ENCODE measurements at places on chromosomes 3 and 15. TPM values are rescaled to one million over a fixed set of nuclear protein-coding genes. Genes with fewer than 3 reads are reported as not detected.
A peak's percentile ranks its signal among the peaks of the same experiment; 100 is the strongest.

- DNase-seq: no peak
These were observed 93.1 kb upstream of the ZBED2 start for GRCh38 chr3:111688190-111688800.

DNA sequence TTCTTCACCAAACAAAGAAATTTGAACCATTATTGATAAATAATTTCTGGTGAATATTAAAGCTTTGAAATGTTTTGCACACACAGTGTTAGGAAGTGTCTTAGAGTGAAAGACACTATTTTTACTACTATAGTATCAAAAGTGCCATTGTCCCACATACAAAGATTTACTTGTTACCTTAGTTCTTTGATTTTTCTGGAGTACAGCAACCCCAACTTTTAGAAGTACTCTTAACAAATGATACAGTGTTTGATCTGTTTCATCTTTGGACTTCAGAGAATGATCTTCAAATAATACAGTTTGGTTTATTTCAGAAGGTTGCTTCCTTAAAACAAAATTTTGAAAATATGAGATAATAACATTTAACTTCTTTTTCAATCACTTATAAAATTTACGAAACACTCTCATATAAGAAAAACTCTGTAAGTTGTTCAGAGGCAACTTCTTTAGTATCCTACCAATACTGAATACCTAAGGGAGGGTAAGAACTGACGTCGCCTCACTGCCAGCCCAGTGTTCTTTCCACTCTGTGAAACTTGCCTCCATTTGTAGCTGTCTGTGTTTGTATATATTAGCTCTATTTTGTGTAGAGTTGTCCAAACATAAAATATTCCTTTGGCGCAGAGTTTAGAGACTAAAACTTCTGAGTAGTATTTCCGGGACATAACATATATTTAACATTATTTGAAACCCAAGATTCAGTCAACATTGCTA, 464.2 kb downstream of the LPP start:
- no peak for DNase-seq

DNA sequence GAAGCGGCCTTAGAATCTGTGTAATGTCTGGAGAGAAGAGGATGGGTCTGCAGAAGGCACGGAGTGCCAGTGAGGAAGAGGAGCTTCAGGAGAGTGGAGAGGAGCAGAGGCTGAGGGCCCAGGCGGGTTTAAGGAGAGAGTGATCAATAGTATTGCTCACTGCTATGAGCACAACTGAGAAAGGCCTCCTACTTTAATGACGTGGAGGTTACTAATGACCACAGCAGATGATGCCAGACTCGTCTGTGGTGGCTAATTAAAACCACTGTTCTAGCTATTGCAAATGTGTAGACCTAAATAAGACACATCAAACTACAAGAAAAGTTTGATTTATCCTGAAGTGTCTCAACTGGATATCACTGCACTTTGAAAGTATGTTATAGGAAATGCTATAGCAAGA, 33.2 kb downstream of the MTMR10 start:
- no peak for DNase-seq

- no peak for DNase-seq
These were observed 192.9 kb downstream of the ADAMTSL3 start for GRCh38 chr15:83846847-83847246.

DNA sequence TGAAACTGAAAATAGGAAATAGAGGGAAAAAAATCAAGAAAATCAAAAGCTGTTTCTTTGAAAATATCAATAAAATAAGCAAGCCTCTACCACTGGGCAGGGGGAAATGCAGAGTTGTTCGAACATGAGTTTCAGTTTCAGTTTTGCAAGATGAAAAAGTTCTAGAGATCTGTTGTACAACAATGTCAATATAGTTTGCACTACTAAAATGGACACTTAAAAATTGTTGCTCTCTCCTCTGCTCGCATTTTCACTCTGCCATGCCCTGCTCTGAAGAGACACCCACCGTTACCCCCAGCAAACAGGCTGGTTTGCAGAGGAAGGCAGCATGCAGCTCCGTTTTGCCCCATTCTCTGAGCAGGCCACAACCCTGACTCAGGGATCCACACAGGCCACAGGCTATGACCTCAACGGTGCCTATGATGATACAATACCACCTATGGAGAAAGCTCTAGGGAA, 64.5 kb downstream of the ZNF148 start:
- no peak for DNase-seq

GRCh38 chr3:121063628-121064027, 155.6 kb downstream of the STXBP5L start:
- DNase-seq: no peak

DNA sequence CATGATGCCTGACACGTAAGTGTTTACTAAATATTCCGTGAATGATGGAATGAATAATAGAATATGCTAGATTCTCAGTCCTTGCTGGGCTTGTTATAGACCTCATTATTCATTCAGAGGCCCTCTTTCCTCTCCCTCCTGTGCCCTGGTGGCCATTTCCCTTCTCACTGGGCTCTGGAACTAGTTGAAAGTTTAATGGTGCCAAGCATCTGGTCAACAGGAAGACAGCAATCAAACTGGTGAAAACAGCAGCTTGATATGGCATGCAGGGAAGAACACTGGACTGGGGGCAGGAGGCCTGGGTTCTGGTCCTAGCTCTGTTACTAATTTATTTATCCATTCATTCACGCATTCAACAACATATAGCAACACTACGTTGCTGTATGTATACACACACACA, 3.7 kb upstream of the APOD start:
- DNase-seq: no peak

DNA sequence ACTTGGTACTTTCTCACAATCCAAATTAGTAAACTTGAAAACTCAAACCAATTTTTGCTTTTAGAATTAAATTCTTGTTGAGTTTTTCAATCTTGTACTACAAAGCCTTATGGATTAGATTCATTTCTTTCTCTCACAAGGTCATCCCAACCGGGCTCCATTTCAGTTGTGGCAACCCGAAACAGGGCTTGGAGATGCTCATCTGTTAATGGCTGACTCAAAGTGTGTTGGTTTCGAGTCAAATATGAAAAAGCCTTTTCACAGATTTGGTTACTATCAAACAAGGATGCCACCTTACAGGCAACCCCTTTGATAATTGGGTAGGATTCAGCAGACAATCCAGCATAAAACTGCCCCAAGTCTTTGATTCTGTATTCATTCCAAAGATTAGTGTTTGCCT, 1.8 kb downstream of the EPM2AIP1 start:
- no peak for DNase-seq

DNA sequence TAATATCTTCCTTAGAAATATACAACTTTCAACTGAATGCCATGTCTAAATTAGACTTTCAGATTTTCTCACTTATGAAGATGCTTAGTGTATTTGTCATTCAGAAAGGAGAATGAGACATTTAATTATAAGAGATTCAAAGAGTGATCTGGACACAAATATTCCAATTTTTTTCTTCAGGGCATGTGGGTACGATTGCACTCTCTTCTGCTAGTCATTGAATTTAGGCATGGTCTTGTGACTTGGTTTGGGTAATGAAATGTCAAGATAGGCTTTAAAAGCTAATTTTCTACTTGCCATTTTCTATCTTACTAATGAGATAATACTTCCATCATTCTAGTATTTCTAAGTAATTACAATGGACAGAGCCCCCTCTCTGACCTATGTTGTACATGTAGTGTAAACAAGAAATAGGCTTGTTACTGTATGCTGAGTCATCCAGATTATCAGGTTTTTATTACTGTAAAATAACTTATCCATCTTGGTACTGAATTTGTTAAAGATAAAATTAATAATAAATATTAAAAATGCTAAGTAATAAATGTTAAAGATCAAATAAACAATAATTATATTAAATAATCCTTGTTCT, 770.8 kb upstream of the BCHE start:
- no peak for DNase-seq

- no peak for DNase-seq
These were observed 35.0 kb upstream of the COLQ start for GRCh38 chr3:15556512-15556911.

DNA sequence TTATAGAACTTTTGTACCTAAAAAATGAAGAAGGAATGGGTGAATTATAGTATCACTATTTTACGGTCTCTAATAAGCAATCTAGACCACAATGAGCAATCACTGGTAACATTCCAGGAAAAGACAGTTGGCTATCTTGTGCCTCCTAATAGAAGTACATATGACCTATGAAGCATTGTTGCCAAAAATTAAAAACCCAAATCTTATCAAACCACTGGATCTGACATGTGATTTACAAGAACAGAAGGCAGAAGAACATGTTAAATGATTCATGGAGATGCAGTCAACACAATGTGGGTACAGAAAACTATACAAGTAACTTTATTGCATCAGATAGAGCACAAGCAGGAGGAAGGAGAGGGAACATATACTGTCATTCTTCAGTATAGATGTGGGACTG, 14.5 kb upstream of the HYKK start:
- DNase-seq: no peak

DNA sequence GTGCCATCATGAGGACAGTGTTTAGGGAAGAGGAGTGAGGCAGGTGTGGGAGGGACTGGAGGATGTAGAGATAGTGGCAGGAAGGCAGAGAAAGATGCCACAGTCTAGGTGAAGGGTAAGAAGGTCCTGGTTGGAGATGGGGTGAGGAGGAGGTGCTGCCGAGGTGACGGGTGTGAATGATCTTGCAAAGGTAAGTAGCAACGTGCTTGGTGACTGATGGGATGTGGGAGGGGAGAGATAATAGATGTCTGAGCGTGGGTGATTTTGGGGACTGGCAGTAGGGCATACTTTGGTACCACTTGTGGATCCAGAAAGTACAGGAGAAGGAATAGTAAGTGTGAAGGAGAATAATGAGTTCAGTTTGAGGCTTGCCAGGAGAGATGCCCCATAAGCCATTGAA, 27.2 kb downstream of the EPHB3 start:
- no peak for DNase-seq

DNA sequence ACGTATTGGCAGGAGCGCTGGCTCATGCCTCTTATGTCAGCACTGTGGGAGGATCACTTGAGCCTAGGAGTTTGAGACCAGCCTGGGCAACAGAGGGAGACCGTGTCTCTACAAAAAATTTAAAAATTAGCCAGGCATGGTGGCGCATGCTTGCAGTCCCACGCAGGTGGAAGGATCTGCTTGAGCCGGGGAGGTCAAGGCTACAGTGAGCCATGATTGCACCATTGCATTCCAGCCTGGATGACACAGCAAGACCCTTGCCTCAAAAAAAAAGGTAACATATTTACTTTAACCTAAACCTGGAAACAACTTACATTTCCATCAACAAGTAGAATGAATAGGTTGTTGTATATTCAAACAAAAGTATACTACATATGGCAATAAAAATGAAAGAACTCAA, 78.1 kb downstream of the HERC2 start:
- DNase-seq: no peak

GRCh38 chr3:100254168-100254777, 6.5 kb upstream of the TBC1D23 start:
- DNase-seq: peak; percentile 58

DNA sequence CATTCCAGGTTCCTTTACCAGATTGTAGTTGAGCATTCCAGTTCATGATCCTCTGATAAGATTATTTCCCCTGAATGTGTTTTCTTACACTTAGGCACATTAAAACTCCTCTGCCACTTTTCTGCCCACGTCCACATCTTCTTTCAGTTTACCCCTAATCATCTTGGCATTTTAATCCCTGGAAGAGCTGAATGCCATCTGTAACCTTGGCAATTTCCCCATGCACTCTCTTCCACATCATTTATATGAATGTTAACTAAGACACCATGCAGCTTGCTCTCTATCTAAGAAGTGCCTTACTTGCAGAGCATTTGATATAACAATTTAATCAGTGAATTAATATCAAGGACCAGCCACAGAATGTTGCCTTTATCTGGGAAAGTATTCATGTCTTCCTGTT, 25.8 kb downstream of the TIMP4 start:
- no peak for DNase-seq

DNA sequence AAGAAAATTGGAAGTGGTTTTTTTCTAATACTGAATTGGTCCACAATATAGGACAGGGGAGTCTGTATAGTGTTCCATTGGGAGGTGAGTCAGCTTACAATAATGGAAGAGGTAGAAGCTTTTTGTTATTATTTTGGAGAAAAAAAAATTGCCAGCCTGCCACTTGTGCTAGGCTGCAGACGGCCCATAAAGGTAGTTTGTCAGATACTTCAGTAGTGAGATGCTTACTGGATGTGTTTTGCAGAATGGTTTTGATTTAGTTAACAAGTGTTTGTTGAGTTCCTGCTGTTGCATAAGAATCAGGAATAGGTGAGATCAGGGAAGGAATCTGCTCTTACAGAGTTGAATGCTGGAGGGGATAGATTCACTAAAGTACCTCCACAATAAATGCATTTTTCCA, 1.0 kb downstream of the DTWD1 start:
- no peak for DNase-seq

- DNase-seq: no peak
These were observed 65.7 kb upstream of the ALDH1L1 start for GRCh38 chr3:126245811-126246727.

DNA sequence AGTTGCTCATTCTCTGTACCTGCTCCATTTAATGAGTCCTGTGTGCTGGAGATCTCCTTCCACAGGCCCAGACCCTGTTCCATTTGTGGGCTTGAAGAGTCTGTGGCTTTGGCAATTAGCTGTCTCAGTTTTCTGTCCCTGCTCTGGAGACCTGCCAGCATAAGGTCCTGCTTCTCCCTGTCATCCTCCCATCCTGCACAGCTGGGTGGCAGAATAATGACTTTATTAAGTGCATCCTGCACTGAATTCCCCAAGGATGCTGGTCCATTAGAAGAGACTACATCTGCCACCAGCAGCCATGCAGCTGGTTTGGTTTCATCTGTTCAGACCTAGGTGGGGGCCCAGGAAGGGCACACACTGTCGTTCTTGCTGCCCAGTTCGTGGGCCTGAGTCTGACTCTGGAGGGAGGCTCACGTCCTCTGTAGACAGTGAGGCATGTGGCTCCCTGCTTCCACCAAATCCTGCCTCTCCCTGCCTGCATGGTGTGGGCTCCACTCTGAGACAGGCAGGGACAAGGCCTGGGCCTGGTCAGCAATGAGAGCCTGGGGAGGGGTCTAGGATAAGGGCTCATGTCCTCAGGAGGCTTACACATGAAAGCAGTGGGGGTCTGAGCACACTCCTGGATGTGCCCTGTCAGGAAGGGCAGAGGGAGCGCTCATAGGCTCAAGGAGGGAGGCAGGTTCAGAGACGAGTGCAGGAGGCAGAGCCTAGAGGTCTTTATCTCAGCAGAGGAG, 78.4 kb upstream of the PRR23E start:
- no peak for DNase-seq

Gene ZBED2
- total RNA-seq: not detected

Gene STRC
- total RNA-seq: 0.42 TPM

Gene ALPK3
- total RNA-seq: 19.2 TPM

Gene SOX14
- total RNA-seq: 0.21 TPM

Gene CGNL1
- 72.7 TPM for total RNA-seq

Gene C2CD4A
- not detected for total RNA-seq

Gene LRTM1
- not detected for total RNA-seq

Gene CSPG5
- 7.4 TPM for total RNA-seq

Gene HIGD2B
- not detected for total RNA-seq

Gene NCKIPSD
- 34.7 TPM for total RNA-seq

Gene CDC25A
- total RNA-seq: 65.0 TPM

Gene GOLGA6L10
- total RNA-seq: 4.0 TPM

Gene CMTM7
- total RNA-seq: 30.6 TPM

Gene RTP2
- not detected for total RNA-seq

Gene MED12L
- total RNA-seq: 24.0 TPM

Gene SEMA5B
- total RNA-seq: 19.9 TPM

Data from H1 (cell line).